ENCODE measurements at places on chromosomes 5 and 9.

DNA sequence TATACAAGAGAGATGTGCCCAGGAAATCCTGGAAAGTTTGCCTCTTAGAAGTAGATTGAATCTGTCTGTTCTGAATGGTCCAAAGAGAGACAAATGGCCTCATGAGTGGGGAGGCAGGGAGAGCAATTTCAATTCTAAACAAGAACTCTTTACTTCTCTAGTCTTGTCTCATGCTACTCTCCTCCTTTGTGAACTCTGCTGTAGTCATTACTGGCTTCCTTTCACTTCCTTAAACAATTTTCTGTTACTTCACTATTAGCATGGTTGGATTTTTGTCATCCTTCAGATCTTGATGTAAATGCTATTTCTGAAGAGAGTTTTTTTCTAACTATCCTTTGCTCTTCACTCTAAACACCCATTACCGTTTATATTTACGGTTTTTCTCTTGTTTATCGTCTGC, 54.0 kb upstream of the GRIN3A start:
- no peaks in the 10 kb centered on the region for H3K27me3 ChIP-seq
- no peak for DNase-seq
- no peaks in the 10 kb centered on the region for H3K4me1 ChIP-seq
- H3K4me3 ChIP-seq: no peak overlapping the region
- no peak overlapping the region for H3K27ac ChIP-seq

GRCh38 chr5:91830361-91830953, 447.3 kb upstream of the ARRDC3 start:
- no peaks in the 10 kb centered on the region for H3K27me3 ChIP-seq
- no peaks in the 10 kb centered on the region for H3K4me1 ChIP-seq
- H3K27ac ChIP-seq: no peak overlapping the region
- no peak overlapping the region for H3K4me3 ChIP-seq
- H3K36me3 ChIP-seq: no peaks in the 10 kb centered on the region

DNA sequence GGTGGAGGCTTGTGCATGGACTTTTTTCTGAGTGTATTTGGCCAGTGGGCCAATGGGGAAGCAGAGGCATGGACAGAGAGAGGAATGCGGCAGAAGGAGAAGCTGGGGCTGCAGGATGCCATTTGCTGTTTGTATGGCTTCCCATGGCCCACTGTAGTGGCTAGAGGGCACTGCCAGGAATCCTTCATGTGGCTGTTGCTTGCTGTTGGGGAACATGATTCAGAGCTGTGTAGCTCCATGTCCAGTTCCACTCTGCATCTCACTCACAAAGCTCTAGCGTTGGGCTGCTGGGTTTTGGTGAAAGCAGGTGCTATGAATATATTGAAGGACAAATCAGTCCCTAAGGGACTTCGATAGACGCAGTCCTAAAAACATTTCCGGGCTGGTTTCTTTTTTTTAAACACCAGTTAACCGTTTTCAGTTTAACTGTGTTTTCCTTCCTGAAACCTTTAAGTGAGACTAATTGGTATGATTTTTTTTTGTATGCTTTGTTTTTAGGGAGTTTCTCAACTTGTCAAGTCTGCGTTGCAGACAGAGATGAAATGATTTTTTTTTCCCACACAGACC, 51.3 kb downstream of the SLC22A5 start:
- no peaks in the 10 kb centered on the region for H3K27me3 ChIP-seq
- H3K36me3 ChIP-seq: no peaks in the 10 kb centered on the region
- no peak for DNase-seq
- peaks cover 9% of the 10 kb centered on the region for H3K4me1 ChIP-seq

- no peaks in the 10 kb centered on the region for H3K27me3 ChIP-seq
- H3K36me3 ChIP-seq: no peaks in the 10 kb centered on the region
- no peaks in the 10 kb centered on the region for H3K4me1 ChIP-seq
- no peak overlapping the region for H3K27ac ChIP-seq
- H3K4me3 ChIP-seq: no peak overlapping the region
Measured at GRCh38 chr5:136066661-136067271, 38.0 kb downstream of the TGFBI start.

DNA sequence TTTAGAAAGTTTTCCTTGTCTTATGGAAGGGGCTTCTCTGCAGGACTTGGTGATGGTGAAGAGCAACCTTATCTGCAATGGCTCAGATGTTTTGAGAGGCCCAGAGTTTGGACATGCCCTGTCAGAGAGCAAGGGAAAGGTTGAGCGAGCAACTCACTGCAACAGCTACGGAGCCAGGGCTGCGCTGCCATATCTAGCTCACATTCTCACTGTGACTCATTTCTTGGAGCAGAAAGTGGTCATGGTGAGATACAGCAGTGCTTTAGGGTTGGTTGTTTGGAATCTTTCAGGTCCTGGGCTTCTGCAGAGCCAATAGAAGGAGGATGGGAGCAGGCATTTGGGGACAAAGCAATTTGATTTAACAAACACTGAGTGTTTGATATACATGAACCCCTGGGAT, 12.3 kb downstream of the GLRA1 start:
- no peak overlapping the region for H3K27ac ChIP-seq
- no peaks in the 10 kb centered on the region for H3K27me3 ChIP-seq
- no peaks in the 10 kb centered on the region for H3K36me3 ChIP-seq
- no peak overlapping the region for H3K4me3 ChIP-seq

DNA sequence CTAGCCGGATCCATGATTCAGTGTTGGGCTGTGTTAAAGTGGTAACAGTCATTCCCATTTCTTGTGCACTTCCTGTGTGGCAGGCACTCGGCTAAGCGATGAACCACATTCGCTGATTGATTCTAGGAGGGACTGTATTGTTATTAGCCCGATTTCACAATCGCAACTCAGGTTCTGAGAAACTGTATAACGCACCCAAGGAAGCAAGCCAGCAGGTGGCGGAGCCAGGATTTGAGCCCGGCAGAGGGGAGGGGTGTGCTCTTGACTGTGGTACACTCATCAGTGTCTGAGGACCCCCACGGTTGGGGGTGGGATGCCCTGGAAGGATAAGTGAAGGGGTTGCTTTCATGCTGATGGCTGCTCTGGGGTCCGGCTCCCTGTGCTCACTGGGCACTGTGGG, 34.7 kb downstream of the LRSAM1 start:
- no peak overlapping the region for H3K27ac ChIP-seq
- H3K4me3 ChIP-seq: no peak overlapping the region
- DNase-seq: no peak
- no peaks in the 10 kb centered on the region for H3K27me3 ChIP-seq
- no peaks in the 10 kb centered on the region for H3K36me3 ChIP-seq

- H3K4me3 ChIP-seq: no peak overlapping the region
- no peaks in the 10 kb centered on the region for H3K36me3 ChIP-seq
- H3K27me3 ChIP-seq: no peaks in the 10 kb centered on the region
- no peak overlapping the region for H3K27ac ChIP-seq
- H3K4me1 ChIP-seq: no peaks in the 10 kb centered on the region
- no peak for DNase-seq
Measured at GRCh38 chr5:144788046-144788445, 617.4 kb downstream of the KCTD16 start.

GRCh38 chr5:136769900-136770684, 404.7 kb upstream of the TRPC7 start:
- peak; percentile 36 for DNase-seq
- H3K27me3 ChIP-seq: no peaks in the 10 kb centered on the region
- H3K27ac ChIP-seq: no peak overlapping the region
- H3K36me3 ChIP-seq: no peaks in the 10 kb centered on the region
